SK-N-SH (cell line): ENCODE measurements at places on chromosomes 16 and 17.

GRCh38 chr17:57394375-57394774 is 138.1 kb downstream of the MSI2 start:
- no peak for DNase-seq

DNA sequence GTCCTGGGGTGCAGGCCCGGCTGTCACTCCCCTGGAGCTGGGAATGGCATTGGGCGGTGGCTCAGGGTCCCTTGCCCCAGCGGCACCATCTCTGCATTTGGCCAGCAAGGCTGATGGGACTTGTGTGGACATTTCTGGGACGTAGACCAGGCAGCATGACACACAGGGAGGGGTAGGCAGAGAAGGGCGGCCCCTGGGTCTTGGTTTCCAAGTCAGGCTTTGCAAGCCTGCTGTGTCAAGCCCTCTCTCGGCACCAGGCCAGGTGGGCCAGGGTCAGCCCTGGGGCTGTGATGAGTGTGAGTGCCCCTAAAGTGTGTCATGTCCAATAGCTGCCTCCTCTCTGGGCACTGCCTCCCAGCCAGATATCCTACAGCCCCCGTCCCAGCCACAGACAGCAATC is 335.2 kb downstream of the SEC14L1 start:
- DNase-seq: no peak

DNA sequence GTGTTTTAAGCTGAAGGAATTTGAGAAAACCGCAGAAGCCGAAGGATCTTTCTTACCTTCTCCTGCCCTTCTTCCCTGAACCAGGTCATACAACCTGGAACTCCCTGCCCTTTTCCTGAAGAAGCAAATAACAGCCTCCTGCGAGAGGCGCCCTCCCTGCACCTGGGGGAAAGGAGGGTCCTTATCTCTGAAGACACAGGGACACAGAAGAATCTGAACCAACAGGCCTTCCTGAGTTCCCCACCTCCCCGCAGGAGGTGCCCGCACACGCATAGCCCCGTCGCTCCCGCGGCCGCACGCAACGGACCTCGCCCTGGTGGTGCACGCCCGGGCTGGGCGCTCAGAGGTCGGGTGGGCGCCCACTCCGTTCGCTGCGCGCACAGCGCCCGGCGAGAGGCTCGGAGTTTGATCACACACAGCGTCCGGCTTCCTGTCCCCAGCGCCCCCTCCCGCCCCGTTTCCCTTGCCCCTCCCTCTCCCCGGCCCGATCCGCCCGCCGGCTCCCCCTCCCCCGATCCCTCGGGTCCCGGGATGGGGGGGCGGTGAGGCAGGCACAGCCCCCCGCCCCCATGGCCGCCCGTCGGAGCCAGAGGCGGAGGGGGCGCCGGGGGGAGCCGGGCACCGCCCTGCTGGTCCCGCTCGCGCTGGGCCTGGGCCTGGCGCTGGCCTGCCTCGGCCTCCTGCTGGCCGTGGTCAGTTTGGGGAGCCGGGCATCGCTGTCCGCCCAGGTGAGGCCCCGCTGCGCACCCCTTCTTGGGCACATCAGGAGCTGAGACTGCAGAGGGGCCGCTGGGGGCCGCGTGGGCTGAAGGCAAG is at the start of gene TNFSF12:
TNFSF12 (plus strand) TSS at position 474 of the 816 bp plus-strand sequence; CDS start at position 570, 96 bp downstream.
- DNase-seq: peak; percentile 92

- DNase-seq: no peak
Measured at GRCh38 chr17:82493226-82493781, 26.2 kb upstream of the FOXK2 start.

GRCh38 chr16:66616169-66616568 is 11.7 kb downstream of the CMTM3 start:
- DNase-seq: no peak

- DNase-seq: no peak
Measured at GRCh38 chr16:86497551-86498021, 12.7 kb upstream of the FOXF1 start.

DNA sequence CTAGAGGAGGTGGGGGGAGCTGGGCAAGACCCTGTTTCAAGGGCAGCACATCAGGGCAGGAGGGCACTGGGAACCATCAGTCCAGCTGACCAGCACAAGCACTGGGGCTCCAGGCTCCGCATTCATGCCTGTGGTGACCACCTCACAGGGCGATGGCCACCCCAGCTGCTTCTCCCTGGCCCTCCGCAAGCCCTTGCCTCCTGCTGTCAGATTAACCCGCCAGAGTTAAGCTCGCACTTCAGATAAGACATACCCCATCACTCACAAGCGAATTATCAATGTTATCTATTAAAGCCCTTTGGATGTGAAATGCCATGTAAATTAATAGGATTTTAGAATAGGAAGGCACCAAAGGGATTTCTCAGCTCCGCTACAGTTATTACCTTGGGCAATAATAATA is 105.0 kb downstream of the CCDC182 start:
- DNase-seq: no peak

DNA sequence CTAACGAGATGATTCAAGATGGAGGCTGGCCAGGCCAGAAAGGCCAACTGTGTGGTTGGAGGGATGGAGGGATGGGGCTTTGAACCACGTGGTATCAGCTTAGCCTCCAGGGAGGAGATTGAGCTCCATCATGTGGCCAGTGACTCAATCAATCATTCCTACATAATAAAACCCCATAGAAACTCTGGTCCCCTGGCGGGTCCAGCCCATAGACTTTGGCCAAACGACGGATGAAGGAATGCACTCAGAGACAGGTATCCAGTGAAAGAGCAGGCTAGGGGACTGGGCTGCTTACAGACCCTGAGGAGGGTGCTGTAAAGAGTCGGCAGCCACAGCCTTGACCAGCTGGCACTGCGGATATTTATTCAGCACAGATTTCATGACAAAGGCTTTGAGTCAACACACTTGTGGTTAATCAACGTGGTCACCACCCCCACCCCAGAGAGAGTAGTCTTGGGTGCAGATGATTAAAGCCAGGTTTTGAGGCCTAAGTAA is 308.7 kb upstream of the TNRC6C start:
- no peak for DNase-seq

DNA sequence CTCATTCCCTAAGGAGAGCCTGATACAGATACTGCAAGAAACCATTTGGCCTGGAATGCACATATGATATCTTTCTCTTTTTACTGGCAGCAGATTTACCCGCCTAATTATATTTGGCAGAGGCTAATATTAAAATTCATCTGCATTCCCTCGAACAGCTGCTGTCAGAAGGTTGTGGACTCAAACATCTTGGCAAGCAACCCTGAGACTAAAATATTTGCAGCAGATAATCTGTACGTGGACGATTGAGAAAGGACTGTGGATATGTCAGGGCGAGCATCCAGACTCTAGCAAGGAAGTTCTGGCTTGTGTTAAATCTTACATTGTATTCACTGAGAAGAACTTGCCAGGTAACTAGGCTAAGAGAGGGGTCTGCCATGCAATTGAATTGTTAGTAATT is 65.2 kb downstream of the SNX20 start:
- DNase-seq: no peak

DNA sequence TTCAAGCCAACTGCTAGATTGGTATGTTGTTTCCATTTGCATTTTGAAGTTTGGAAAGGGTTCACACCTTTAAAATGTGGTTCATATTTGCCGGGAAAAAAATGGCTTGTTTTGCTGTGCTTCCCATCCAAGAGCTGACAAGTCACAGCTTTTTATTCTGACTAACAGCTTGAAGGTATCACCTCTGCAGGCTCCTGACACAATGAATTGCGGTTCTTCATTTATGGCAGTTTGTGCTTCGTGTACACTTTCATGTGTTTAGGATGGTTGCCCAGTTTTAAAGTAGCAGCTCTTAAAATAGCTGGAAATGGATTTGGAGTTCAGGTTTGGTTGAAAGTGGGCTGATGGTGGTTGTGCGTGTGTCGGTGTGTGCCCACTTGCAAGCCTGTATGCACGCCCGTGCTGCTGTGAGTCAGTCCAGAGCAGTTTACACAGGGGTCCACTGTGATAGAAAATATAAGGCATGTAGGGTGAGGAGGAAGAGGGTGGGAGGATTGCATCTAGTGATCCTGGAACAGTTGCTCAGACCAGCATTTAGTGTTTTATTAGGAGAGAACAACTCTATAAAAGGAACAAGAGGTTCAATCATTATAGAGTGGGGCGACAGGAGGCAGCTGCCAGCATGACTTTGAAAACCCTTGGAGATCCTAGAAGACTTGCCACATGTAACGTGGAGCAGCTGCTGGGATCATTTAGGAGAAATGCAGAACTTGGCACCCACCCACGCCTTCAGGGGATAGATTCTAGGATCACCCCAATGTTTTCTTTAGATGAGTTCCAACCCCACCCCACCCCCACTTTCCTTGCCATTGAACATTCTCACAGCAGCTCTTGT is 108.0 kb upstream of the TBX2 start:
- DNase-seq: no peak

- no peak for DNase-seq
Measured at GRCh38 chr16:79168321-79168720, 432.2 kb downstream of the MAF start.

DNA sequence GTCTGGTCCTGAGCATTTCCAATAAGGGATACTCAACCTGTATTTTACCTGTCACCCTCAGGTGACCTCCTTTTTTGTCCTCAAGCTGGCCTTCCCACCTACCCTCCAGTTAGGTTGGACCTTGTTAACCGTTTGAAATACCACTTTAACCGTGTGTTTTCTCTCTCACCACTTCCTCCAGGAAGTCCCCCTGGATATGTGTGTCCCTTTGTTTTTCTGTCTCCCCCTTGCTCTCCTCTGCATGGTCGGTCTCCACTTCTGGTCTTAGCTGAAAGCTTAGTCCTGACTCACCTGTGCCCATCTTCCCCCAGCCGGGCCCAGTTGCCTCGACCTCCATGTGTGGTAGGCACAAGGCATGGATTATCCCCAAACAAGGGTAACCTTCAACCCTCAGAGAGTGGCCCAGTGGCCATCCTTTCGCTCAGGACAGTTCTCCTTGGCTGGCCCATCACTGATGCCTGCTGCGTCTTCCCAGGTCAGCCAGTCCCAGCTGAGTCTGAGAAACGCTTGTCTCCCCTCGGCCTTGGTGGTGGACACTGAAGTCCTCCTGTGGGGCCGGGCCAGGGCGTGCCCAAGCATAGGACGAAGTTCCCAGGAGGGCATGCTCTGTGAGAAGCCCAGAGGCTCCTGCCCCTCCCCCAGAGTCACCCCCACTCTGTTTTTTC is 20.0 kb downstream of the LASP1 start:
- no peak for DNase-seq

DNA sequence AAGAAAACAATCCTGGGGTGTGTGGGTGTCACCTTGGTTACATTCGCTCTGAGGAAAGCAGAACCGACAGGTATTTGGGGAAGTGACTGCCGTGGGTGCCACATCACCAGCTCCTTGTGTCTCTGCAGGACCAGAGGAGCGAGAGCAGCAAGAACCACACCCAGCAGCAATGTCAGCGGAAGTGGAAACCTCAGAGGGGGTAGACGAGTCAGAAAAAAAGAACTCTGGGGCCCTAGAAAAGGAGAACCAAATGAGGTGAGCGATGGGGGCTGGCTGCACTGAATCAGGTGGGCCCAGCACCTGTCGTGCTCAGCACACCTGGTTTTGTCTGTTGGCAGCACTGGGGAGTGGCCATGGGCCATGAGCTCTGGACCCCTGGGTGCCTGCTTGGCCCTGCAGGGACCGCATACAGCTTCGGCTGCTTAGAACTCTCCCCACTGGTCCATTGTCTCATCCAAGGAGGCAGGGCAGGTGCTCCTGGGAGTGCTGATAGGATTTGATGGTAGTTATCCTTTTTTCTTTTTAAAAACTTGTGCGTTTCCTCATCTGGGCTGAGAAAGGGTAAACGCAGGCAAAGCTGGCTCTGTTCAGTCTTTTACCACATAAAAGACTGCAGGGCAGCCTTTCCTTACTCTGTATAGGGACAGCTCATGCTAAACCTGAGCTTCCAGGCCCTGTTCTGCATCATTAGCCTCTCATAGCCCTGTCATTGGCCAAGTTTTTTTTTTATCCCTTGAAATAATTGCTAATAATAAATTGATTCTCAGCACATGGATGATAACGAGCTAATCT is 29.4 kb downstream of the HMOX2 start:
- DNase-seq: no peak

- DNase-seq: no peak
Measured at GRCh38 chr17:37225465-37225864, 150.3 kb upstream of the C17orf78 start.

DNA sequence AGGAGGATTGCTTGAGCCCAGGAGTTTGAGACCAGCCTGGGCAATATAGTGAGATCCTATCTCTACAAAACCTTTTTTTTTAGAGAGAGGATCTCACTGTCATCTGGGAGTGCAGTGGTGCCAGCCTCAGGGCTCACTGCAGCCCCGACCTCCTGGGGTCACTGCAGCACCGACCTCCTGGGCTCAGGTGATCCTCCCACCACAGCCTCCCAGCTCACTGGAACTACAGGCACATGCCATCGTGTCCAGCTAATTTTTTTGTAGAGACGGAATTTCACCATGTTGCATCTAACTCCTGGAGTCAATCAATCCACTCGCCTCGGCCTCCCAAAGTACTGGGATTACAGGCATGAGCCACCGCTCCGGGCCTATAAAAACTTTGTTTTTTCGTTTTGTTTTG is 15.4 kb downstream of the MAPK8IP3 start:
- no peak for DNase-seq

- no peak for DNase-seq
Measured at GRCh38 chr16:764184-764750, 3.7 kb downstream of the MSLN start.

GRCh38 chr17:42750739-42751344 is 6.0 kb upstream of the EZH1 start:
- DNase-seq: no peak

GRCh38 chr17:56798916-56799315 is 34.8 kb downstream of the C17orf67 start:
- no peak for DNase-seq

- no peak for DNase-seq
Measured at GRCh38 chr16:31128711-31129567, 6.6 kb downstream of the PRSS8 start.

GRCh38 chr16:71628810-71629209 is 2.8 kb downstream of the MARVELD3 start:
- DNase-seq: no peak

- no peak for DNase-seq
Measured at GRCh38 chr17:32746280-32746679, 130.6 kb downstream of the MYO1D start.

GRCh38 chr17:69147460-69147859 is 5.8 kb upstream of the ABCA6 start:
- no peak for DNase-seq

- DNase-seq: no peak
Measured at GRCh38 chr17:537133-537532, 177.5 kb downstream of the VPS53 start.

- no peak for DNase-seq
Measured at GRCh38 chr17:57902800-57903759, 52.1 kb downstream of the CUEDC1 start.

- DNase-seq: peak; percentile 48
Measured at GRCh38 chr16:53429221-53429943, 4.9 kb upstream of the RBL2 start.

DNA sequence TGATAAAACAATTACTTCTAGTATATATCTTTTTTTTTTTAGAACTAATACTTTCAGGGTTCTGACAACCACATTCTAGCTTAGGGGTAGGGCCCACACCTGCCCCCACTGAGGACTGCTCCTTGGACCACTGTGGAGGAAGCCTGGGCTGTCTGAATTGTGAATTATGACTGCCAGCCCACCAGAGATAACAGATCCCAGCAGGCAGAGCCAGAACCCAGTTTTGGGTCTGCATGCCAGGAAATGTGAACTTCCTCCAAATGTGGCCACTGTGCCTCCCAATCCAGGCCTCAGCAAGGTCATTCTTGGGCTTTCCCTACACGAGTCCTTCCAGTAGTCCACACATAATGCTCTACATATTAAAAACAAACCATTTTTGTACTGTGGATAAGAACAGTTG is 15.9 kb downstream of the VEZF1 start:
- DNase-seq: peak; percentile 72
